ENCODE measurements at places on chromosomes 7 and 10.

DNA sequence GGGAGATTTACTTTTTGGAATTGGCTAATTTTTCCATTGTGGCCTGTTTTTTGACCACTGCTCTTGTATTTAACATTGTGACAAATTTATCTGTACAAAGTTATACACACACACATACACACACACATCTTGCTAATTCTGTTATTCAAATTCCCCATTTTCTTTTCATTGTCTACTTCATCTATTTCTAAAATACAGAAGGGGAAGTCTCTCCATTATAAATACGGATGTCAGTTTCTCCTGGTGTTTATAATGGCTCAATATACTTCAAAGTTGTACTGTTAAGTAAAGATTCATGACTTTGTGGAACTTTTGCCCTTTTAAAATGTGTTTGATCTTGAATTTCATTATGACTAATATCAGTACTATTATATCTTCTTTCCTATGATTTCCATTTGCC lies 81.0 kb downstream of the CNOT4 start:
- DNase-seq = no peak

GRCh38 chr10:35306852-35307251 lies 29.5 kb upstream of the CCNY start:
- peak; percentile 22 for DNase-seq

GRCh38 chr7:16935341-16935735 lies 53.6 kb upstream of the AGR3 start:
- DNase-seq = no peak

DNA sequence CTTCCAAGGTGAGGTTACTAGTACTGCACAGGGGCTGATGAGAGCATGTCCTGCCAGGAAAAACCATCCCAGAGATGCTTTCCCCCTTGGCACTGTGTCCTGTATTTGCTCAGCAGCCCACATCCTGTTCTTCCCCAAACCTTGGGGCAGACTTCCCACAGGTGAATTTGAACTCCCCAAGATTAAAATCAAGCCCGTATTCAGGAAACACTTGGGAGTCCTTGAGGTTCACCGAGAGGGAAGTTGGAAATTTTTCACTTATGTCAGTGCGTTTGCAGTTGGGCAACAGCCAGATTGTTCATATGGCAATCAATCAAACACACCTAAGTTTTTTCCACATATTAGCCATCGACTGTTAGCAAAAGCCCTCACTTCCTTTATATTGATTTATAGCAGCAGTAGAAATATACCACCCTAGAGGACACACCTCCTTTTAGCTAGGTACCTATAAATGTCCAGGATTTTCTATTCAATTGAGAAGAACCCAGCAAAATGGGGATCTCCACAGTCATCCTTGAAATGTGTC lies at the start of gene DMBT1:
Gene DMBT1 (plus strand): TSS at position 476 of the 526 bp plus-strand sequence. CDS start 17 bp downstream, at position 493.
- no peak for DNase-seq

DNA sequence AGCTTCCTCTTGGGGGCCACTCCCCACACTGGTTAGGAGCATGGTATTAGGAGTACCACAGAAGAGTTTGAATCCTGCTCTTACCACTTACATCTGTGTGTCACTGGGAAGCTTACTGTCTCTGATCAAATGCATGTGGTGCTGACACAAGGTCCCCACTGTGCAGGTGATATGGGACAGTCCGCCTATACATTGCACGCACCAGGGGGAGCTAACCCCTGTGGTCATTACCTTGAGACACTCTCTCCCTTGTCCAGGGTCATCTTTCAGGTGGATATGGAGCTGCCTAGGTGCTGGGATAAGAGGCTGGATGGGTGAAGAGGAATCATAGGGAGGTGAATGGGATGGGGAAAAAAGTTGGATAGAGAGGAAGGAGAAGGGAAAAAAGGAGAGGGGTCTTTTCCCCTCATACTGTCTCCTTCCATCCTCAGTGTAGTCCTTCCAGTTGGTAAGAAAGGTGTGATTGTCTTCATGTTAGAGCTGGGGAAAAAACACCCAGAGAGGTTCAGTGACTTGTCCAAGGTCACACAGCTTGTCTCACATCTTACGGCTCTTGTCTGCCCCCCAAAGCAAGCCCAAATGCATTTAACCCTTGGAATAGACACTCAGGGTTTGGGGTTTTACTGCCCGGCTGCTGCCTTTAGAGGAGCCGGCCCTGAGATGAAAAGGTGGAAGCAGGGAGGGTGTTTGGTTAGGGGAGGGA lies 125.9 kb downstream of the CDH23 start:
- DNase-seq = no peak

- no peak for DNase-seq
These were observed 174.7 kb upstream of the TNRC18 start for GRCh38 chr7:5598261-5598761.

DNA sequence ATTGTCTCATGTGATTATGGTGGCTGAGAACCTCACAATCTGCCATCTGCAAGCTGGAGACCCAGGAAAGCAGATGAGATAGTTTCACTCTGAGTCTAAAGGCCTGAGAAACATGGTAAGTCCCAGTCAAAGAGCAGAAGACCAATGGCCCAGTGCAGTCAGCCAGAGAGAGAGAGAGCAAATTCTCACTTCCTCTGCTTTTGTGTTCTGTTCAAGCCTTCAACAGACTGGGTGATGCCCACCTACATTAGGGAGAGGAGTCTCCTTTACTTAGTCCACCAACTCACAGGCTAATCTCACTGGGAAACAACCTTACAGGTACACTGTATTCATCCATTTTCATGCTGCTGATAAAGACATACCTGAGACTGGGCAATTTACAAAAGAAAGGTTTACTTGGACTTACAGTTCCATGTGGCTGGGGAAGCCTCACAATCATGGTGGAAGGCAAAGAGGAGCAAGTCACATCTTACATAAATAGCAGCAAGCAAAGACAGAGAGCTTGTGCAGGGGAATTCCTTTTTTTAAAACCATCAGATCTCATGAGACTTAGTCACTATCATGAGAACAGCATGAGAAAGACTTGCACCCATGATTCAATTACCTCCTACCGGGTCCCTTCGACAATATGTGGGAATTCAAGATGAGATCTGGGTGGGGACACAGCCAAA lies 4.7 kb upstream of the FRMPD2 start:
- no peak for DNase-seq

- DNase-seq = no peak
These were observed 186.6 kb downstream of the DPY19L1 start for GRCh38 chr7:34850681-34851080.

DNA sequence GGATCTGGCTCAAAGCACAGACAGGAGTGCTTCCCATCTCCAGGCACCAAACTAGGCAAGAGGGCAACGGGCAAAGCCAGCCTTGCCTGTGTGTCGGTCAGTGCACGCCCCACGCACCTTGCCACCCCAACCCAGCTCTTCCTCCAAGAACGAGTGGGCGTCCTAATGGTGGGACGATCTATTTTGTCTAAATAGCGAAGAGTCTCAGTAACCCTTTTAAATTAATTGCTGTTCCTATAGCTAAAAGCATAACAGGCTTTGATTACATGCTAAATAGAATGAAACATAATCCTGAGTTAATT lies 12.2 kb downstream of the EN2 start:
- DNase-seq = no peak

GRCh38 chr7:103343332-103343731 lies 1.2 kb downstream of the DNAJC2 start:
- no peak for DNase-seq

DNA sequence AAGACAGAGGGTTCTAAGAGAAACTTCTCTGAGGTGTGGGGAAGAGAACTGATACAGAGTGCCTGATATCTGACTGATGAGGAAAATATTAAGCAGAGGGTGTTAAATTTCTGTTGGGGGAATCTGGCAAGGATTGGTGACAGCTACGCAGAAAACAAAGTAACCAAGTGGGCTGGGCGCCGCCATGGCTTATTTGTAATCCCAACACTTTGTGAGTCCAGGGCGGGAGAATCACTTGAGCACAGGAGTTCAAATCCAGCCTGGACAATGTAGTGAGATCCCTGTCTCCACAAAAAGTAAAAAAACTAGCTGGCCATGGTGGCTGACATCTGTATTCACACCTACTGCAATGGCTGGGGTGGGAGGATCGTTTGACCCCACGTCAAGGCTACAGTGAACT lies 2.1 kb upstream of the C7orf25 start:
- no peak for DNase-seq

DNA sequence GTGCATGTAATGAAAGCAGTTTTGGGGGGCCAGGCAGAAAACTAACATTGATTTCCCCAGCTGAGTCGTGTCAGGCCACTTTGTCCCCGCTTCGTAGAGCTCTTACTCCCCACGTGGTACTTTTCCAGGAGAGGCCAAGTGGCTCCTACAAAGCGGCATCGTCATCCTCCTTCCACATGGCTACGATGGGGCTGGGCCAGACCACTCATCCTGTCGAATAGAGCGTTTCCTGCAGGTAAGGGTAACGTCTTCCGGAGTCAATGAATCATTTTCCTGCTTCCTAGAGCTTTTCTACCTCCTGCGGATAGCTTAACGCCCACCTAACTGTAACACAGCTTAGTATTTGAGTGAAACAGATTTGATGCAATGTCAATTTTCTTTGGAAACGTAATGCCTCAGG lies 21.7 kb upstream of the SEC61A2 start:
- no peak for DNase-seq

- DNase-seq = no peak
These were observed 338.1 kb downstream of the WDR37 start for GRCh38 chr10:1394155-1394912.

DNA sequence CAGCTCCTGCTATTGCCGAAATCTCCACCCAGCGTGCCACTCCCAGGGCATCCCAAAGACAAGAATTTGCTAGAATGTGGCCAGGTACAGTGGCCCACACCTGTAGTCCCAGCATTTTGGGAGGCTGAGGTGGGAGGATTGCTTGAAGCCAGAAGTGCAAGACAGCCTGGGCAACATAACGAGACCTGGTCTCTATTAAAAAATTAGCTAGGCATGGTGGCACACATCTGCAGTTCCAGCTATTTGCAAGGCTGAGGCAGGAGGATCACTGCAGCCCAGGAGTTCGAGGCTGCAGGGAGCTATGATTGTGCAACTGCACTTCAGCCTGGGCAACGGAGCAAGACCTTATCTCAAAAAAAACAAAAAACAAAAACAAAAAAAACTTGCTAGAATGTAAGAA lies 73.3 kb upstream of the LYZL2 start:
- no peak for DNase-seq

DNA sequence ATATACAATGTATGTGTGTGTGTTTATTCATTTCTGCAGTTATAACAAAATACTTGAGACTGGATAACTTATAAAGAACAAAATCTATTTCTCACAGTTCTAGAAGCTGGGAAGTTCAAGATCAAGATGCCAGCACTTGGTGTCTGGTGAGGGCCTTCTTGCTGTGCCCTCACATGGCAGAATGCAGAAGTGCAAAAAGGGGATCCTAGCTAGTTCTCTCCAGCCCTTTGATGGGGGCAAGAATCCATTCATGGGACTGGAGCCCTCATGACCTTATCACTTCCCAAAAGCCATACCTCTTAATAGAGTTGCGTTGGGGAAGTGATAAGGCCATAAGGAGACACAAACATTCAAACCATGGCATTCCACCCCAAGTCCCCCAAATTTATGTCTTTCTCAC lies 8.4 kb downstream of the GRB10 start:
- no peak for DNase-seq

GRCh38 chr7:19982841-19983835 lies 209.7 kb upstream of the TMEM196 start:
- peak; percentile 83 for DNase-seq

DNA sequence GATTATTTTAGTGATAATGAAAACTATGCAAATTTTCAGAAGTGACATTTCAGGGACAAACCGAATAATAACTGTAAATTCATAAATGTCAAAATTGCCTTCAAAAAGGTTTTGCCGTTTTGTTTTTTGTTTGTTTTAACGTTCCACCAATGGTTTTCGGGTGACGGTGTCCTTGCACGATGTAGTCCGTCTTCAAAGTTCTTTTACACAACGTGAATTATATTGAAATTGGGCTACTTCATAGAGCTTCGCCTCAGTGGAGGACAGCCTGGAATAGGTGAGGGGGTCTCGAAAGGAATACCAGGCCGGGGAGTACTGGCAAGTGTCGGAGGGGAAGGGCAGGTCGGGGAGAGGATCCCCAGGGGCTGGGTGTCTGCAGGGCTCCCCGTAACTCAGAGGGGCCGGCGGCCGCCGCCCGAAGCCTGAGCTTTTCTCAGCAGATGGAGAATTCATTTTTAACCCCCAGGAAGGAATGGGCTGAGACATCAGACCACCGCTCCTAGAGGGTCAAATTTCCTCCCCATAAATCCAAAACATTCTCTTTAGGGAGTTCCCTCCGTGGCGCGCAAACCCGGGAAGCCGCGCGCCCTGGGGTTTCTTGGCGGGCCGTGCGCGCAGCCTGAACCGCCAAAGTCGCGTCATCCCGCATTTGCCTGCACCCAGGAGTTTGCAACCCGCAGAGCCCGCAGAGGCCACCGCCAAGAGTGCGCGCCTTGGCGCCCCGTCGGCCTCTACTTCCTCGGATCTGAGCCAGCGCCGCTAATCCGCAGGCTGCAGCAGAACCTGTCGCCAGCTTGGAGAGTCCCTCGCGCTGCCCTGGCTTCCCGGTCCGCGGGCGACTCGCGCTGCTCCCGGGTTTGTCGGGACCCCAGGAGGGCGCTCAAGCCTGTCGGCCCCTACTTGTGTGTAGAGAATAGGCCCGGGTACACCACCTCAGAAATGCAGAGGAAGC lies 17.3 kb upstream of the EVX1 start:
- DNase-seq = no peak

DNA sequence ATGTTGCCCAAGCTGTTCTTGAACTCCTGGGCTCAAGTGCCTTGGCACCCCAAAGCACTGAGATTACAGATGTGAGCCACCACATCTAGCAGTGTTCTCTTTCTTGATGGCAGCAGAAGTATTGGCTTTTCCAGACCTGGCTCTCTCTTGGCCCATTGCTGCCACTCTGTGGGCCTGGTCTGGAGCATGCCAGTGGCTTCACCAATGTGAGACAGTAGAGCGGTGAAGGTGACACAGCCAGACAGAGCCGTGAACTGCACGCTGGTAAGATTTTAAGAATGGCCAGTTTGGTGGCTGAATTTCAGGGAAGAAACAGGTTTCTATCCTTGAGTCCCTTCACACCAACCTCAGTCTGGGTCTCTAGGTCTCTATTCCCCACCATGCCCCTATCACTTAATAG lies 552.7 kb upstream of the NRP1 start:
- no peak for DNase-seq
